Fibroblast of lung (primary cell): ENCODE measurements at places on chromosomes 2 and 18. TPM values are rescaled to one million over a fixed set of nuclear protein-coding genes. Genes with fewer than 3 reads are reported as not detected.

DNA sequence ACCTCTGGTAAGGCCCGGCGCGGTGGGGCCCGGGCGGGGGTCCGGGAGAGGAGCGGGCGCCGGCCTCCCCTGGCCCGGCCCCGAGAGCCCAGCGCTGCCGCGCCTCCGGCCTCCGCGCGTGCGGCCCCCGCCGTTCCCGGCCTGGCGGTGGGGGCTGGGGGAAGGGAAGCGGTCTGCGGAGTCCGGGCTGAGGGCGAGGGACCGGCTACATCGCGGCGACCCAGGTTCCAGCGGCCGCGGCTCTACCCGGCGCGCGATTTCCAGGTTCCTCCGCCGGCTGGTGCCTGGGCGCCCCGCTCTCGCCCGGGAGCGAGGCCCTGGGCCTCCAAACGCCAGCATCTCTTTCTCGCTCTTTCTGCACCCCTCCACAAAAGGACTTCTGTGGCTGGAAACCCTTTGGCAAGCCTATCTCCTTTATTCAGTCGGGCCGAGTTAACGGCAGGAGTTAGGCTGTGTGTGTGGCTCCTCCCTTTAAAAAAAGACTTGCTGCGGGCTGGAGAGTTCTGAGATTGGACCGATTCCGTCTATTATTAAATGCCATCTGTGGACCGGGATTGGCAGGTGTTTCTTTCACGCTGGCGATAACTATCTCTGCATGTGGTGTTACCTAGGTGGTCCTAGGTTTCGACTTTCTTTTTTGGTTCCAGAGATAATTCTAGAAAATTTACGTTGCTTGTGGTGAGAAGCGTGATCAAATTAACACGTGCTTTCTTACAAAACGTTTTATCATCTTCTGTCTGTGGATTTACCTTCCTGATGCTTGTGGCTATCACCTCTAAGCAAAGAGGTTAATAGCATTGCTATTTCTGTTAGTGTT lies 592 bp downstream of the ME2 start:
- H3K36me3 ChIP-seq, result no peaks in the 10 kb centered on the region
- peak overlapping the region; percentile 65 for H3K4me3 ChIP-seq
- H3K27ac ChIP-seq, result peak overlapping the region; percentile 91
- peak; percentile 62 for DNase-seq

- DNase-seq, result peak; percentile 1
- H3K4me3 ChIP-seq, result no peak overlapping the region
- no peak overlapping the region for H3K27ac ChIP-seq
- no peaks in the 10 kb centered on the region for H3K36me3 ChIP-seq
- no peaks in the 10 kb centered on the region for H3K27me3 ChIP-seq
These were observed 1139.4 kb upstream of the GYPC start for GRCh38 chr2:125516496-125517109.

DNA sequence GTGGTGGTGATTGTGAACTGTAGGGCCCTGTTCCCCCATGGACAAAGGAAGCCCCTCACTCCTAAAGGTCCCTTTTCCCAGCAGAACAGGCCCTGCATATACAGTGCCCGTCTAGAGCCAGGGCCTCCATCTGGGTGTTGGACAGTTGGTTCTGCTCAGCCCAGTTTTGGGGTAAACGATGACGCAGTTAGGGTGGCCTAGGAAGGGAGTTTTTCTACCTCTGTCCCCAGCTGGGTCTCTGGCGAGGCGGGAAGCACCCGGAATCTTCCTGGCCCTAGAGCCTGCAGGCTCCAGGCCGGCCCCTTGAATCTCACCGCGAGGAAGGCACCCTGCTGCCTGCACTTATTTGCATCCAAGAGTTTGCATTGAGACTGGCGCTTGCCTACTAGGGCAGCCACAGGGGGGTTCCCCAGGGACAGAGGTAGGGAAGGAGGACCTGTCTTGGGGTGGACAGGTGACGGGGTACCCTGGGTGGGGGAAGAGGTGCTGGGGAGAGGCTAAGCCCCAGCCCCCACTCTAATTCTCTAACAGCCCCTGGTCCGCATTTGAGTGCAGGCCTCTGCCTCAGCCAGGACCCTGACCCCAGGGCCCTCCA lies 529 bp upstream of the MTA3 start:
- peak overlapping the region; percentile 23 for H3K27ac ChIP-seq
- peaks cover 9% of the 10 kb centered on the region for H3K4me1 ChIP-seq
- H3K36me3 ChIP-seq, result no peaks in the 10 kb centered on the region
- no peaks in the 10 kb centered on the region for H3K27me3 ChIP-seq

The RNF25 gene
- 26.7 and 39.1 TPM in 2 replicates for total RNA-seq

The OXER1 gene
- total RNA-seq, result 0.17 and 0.26 TPM in 2 replicates

DNA sequence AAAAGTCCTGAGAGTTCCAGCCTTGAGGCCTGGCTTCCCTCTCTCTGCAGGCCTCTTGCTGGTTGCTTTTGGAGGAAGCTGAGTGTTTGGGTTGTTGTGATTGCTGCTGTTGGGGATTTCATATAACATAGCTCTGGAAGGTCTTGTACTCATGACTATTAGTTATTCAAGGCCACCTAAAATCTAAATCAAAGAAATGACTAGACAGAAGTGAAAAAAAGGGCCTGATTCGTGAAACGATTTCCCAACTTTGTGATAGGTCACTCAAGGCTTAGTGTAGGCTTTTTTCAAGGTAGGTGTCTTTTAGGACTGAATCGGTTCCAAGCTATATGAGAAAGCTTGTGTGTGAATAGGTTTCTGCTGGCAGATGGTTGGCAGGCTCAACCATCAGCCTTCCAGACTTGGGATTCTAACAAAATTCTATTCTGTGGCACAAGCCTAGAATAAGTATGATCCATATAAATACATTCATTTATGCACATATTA lies 164.4 kb downstream of the FMNL2 start:
- H3K4me3 ChIP-seq, result peak overlapping the region; percentile 15
- no peak overlapping the region for H3K27ac ChIP-seq
- no peak for DNase-seq
- no peaks in the 10 kb centered on the region for H3K36me3 ChIP-seq
- H3K27me3 ChIP-seq, result no peaks in the 10 kb centered on the region
- H3K4me1 ChIP-seq, result peaks cover 2% of the 10 kb centered on the region

DNA sequence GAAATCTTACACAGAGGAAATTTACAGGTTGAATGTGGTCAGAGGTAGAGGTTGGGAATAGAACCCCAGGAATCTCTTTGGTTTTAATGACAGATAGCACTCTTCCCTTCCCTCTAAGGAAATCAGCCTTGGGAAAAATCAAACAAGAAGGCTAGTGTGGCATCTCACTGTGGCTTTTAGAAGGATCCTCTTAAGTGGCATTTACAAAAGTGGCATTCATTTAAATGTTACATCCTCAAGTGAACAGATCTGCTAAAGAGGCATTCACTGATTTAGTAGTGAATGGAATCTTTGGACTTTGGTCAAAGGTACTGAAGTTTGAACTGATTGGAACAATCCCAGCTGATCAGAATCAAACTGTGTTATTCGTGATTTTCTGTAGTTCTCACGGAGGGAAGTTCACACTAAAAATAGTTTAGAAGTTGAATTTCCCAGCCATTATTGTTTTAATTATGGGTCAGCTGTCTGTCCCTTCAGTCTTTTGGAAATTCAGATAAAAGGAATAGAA lies 136.5 kb upstream of the FN1 start:
- H3K27me3 ChIP-seq, result no peaks in the 10 kb centered on the region
- H3K4me1 ChIP-seq, result no peaks in the 10 kb centered on the region
- no peak for DNase-seq
- no peak overlapping the region for H3K27ac ChIP-seq

- DNase-seq, result peak; percentile 40
- H3K36me3 ChIP-seq, result no peaks in the 10 kb centered on the region
- no peaks in the 10 kb centered on the region for H3K4me1 ChIP-seq
- no peak overlapping the region for H3K4me3 ChIP-seq
These were observed 22.4 kb downstream of the CRYGD start for GRCh38 chr2:208101716-208102631.

- no peaks in the 10 kb centered on the region for H3K36me3 ChIP-seq
- no peaks in the 10 kb centered on the region for H3K27me3 ChIP-seq
- H3K27ac ChIP-seq, result no peak overlapping the region
- H3K4me1 ChIP-seq, result no peaks in the 10 kb centered on the region
- no peak overlapping the region for H3K4me3 ChIP-seq
These were observed 80.4 kb downstream of the ARHGEF4 start for GRCh38 chr2:130917006-130917688.

DNA sequence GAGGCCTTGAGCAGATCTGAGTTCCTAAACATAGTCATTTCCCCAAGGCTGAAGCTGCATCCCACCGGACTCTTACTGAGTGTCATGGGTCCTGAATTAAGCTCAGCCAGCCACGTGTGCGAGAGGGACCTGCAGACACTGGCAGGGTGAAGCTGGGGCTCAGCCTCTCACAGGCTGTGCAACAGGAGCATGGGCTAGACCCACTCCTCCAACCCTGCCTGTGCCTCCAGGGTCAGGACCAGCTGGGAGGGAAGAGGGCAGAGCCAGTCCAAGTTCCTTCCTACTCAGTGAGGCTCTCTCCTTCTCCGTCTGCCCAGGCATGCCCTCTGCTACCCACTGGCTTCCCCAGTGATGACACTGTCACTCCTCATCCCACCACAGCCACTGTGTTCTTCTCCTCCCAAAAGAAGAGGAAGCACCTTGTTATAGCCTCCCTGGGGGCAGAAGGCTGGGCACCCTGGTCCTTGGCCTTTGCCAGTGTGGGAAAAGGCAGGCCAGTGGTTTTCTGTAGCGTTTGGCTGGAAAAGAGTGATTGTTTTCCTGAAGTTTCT lies 78.9 kb downstream of the KCNF1 start:
- DNase-seq, result no peak
- H3K36me3 ChIP-seq, result no peaks in the 10 kb centered on the region
- H3K27ac ChIP-seq, result no peak overlapping the region
- no peaks in the 10 kb centered on the region for H3K4me1 ChIP-seq
- no peak overlapping the region for H3K4me3 ChIP-seq
- H3K27me3 ChIP-seq, result peaks cover 2% of the 10 kb centered on the region

GRCh38 chr2:74373221-74373676 lies 6.9 kb downstream of the DCTN1 start:
- H3K27ac ChIP-seq, result no peak overlapping the region
- H3K36me3 ChIP-seq, result peaks cover 19% of the 10 kb centered on the region
- no peaks in the 10 kb centered on the region for H3K27me3 ChIP-seq
- no peak for DNase-seq

The CNOT9 gene
- 31.1 and 31.4 TPM in 2 replicates for total RNA-seq

- H3K27ac ChIP-seq, result no peak overlapping the region
- H3K4me3 ChIP-seq, result no peak overlapping the region
- no peaks in the 10 kb centered on the region for H3K27me3 ChIP-seq
- peaks cover 2% of the 10 kb centered on the region for H3K4me1 ChIP-seq
- peak; percentile 82 for DNase-seq
These were observed 431.1 kb upstream of the ZEB2 start for GRCh38 chr2:144950899-144951560.

The HOXD1 gene
- total RNA-seq, result not detected in 2 replicates

DNA sequence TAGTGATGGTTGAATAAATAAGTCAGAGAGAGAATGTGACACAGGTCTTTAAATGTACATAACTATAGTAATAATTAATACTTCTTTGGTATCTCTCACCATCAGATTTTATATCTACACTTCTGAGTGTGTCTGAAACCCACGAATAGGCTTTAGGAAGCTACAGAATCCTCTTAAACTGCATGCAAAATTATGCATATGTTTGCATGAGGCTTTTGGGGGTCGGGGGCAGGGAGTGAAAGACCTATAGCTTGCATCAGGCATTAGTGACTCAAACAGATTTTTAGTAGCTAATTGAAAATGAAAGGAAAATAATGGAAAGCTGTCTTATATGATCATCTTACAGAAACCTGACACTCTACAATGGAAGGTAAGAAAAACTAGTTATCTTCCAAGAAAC lies 14.9 kb downstream of the LRPPRC start:
- H3K4me1 ChIP-seq, result no peaks in the 10 kb centered on the region
- no peaks in the 10 kb centered on the region for H3K27me3 ChIP-seq
- no peaks in the 10 kb centered on the region for H3K36me3 ChIP-seq
- H3K27ac ChIP-seq, result no peak overlapping the region
- no peak for DNase-seq
